ENCODE measurements at places on chromosomes 16 and 17.

GRCh38 chr17:10155371-10156076 lies 42.9 kb downstream of the GAS7 start:
- no peak for DNase-seq

- DNase-seq: no peak
These were observed 11.7 kb downstream of the TMEM100 start for GRCh38 chr17:55710829-55711496.

- DNase-seq: no peak
These were observed at the start of gene KCNAB3 for GRCh38 chr17:7929158-7930023. TSS of gene KCNAB3 (minus strand) at chr17:7929856. CDS start at chr17:7929435, 421 bp downstream.

DNA sequence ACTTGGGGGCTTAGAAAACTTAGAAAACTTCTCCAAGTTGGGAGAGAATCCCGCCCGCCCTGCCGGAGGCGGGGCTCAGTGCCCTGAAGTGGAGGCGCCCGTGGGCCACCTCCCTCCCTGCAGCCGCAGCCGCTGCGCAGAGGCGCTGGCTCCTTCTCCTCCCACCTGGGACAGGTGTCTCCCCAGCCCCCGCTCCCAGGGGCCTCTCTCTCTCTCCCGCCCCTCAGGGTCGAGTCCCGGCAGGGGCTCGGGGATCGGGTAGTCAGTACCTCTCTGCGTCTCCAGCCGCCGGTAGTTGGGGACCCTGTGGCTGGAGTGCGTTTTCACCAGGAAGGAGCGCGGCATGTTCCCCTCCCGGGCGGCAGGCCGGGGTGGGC lies 257 bp downstream of the SNAI3 start:
- no peak for DNase-seq

DNA sequence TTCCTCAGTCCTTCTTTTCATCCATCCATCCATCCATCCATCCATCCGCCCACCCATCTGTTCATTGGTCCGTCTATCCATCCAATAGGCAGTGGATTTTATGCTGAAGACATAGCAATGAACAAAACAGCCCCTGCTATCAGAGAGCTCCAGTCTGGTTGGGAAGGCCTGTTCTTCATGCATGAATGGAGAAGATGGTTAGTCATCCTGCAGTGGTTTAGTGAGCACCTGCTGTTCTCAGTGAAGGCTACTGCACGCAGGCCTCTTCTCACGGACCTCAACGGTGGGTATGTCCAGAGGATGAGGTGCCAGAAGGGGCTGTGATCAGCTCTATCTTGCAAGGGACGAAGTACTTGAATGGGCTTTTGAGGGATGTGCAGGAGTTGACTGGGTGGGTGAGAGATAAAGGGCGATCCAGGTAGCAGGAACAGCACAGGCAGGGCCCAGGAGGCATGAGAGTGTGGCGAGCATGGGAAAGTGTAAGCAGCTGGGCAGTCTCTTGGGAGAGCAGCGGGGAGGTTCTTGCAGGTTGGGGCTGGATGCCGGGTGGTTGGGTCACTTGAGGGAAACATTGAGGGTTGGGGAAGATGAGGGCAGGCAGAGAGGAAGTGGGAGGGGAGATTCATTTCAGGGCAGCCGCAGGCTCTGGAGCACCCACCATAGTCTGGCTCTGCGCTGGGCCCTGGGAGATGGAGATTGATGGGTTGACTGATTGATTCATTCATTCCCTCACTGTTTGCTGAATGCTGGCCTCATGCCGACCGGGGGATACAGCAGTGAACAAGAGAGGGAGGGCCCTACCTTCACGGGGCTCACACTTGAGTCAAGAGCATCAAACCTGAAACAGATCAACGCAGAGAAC lies 115.0 kb upstream of the CIBAR2 start:
- DNase-seq: no peak

DNA sequence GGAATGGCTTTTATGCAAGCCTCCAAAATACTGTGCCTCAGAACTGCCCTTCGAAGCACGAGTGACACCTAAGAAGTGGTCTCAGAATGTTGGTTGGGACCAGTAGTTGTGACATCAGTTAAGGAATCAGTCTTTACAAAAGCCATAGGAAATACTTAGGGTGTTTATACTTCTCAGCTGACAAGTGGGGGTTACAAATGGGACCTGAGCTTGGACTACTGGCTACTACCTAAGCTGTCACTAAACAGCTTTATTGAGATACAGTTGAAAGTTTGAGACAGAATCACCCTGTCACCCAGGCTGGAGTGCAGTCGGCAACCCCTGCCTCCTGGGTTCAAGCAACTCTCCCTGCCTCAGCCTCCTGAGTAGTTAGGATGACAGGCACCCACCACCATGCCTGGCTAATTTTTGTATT lies 5.0 kb downstream of the RPL19 start:
- DNase-seq: no peak

DNA sequence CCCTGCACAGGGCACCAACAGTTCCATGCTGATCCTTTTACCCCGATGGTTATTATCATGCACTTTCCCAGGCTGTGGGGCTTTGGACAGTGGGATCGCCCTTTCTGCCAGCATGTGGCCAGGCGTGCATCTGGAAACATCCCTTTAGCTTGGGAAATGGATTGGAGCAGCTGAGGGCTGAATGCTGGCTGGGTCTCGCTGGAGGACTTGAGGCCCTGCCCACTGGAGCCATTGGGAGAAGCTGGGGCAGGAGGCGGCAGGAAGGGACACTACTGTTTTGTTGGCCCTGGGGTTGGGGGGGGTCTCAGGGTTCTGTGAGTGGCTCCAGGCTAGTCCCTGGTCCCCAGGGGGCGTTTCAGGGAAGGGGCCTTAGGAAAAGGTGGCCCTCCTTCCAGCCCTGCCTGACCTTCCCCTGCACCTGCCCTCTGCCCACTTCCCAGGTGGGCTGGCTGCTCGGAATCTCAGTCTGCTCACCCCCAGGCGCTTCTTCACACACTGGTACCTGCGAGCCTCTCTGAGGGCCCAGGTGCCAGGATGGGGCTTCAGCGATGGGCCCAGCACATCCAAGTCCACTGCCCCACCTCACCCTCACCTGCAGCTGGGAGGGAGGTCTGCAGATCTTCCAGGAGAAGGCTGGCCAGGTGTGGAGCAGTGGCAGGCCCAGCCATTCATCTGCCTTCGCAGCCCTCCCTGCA lies 1.6 kb upstream of the ADGRG3 start:
- DNase-seq: no peak
